CD4-positive, alpha-beta T cell treated with Interferon alpha-2 for 1 hour (primary cell): ENCODE measurements at places on chromosomes 2 and 18.

GRCh38 chr18:41655074-41655473 lies 300.0 kb upstream of the PIK3C3 start:
- no peak for DNase-seq

- no peak for DNase-seq
Observed at GRCh38 chr2:222982909-222983265, 69.1 kb upstream of the KCNE4 start.

DNA sequence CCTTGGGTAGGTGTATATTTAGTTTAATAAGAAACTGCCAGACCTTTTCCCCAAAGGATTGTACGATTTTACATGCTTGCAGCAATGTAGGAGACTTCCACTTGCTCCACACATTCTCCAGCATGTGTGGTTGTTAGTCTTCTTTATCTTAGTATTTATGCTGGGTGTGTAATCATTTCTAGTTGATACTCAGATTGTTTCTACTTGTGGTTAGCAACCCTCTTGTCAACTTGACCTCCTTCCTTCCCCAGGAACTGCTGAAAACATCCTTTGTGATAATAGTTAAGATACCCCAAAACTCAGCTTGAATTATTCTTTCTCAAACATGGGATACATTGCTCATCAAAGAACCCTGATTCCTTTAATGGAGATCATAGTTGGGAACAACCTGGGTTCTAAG lies 37.2 kb upstream of the CYBRD1 start:
- DNase-seq = no peak

DNA sequence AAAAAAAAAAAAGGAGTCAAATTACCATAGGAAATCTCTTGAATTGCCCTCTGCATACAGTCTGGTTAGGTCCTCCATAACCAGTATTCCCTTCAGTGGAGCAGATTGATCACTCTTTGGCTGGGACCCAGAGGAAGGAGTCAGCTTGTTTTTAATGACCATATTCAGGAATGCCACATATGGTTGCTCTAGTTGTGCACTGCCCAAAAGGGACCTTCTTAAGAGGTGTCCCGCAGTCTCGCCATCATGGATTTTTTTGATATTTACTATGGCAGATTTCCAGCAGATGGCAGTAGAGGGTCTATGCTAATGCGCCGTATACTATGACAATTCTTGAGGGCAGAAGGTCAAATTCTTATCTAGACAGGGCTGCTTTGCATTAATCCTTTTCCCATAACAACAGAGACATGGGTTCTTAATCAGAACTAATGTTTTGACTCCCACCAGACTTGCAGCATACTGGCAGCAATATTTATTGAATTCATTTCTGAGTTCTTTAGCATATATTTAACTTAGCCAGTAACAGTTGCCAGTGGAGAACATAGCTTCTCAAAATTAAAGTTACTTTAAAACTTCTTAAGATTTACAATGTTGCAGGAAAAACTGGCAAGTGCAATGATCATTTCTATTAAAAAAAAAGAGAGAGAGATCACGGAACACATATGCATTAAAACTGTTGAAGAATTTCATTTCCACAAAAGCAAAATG lies 31.8 kb upstream of the INPP4A start:
- DNase-seq = peak; percentile 84

DNA sequence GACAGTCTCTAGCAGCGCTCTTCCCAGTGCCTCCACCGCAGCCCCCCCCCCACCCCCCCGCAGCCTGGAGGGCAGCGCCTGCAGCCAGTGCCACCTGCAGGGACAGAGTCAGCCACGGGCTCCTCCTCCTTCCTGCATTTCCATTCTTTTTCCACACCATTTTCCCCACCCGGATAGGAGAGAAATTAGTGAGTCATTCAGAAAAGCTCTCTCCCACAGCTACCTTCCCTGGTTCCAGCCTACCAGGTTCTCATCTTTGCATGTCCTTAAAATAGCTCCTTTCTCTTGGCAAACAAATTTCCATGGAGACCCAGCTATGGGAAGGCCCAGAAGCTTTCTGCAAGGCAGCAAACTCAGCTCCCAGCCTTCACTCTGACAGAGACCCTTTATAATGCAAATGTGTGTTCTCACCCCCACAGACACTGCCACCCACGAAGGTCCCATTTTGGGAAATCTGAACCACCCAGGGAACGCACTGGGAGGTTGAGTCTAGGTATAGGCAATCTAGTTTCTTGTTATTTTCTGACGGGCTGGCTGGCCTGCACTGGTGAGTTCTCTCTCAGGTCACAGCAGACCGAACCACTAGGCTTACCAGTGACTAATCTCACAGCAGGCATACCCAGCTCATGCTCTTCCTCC lies 41.8 kb upstream of the ATG16L1 start:
- no peak for DNase-seq

GRCh38 chr2:152347076-152347475 lies 12.1 kb downstream of the FMNL2 start:
- DNase-seq = no peak

GRCh38 chr2:145635706-145636427 lies 1115.9 kb upstream of the ZEB2 start:
- no peak for DNase-seq

GRCh38 chr2:230418341-230419016 lies 2.5 kb downstream of the SP100 start:
- no peak for DNase-seq

DNA sequence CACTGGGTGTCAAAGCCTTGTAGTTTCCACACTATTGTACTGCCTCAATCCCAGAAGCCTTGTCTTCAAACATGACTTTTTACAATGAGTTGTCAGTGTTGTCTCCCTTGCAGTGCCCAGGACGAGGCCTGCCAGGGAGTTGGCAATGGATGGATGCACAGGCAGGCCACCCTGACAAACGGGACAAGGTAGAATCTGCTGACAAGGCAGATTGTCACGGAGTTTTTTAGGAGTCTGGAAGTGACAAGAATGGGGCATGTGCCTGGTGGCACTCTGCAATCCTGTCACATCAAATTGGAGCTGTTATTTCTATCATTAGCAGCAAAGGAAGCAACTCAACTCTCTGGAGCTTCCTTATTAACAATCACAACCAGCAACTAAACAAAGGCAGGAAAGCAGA lies 25.2 kb upstream of the GPR39 start:
- DNase-seq = no peak

- peak; percentile 67 for DNase-seq
Observed at GRCh38 chr18:48806551-48807261, 144.1 kb downstream of the SMAD7 start.

DNA sequence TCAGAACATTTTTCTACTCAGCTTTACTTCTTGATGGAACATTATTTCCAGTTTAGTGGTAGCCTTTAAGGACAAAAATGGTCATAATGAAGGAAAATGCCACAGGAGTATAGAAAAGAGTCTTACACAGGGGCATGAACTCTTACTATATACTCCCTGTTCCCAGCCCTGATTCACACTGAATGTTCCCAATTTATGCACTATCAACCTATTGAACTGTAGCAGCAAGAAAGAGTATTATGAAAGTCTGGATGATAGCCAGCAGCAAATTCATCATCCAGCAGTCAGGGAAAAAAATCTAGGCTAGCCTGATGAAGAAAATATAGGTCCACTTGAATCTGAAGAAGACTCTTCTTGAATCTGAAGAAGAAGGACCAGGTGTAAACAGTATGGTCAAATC lies 1170.3 kb upstream of the CHAC2 start:
- DNase-seq = no peak

DNA sequence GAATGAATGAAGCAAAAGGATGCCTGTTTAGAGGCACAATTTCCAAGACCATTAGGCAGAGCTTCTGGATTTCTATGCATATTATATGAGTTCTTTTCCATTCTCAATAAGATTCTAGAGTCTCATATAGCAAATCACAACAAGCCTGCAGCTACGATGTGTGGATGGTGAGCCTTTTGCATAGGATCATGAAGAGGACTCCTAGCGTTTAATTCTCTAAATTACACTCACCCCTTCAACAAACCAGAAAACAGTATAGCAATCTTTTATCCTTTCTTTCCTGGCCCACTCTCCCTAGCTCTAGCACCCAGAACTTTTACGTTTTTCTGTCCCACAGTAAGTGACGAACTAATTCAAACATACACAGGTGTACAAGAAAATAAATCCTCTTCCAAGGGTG lies 293.1 kb upstream of the KLHL29 start:
- no peak for DNase-seq

- peak; percentile 22 for DNase-seq
Observed at GRCh38 chr2:26605195-26605998, 35.8 kb downstream of the CIB4 start.

- no peak for DNase-seq
Observed at GRCh38 chr2:42498497-42498896, 4.7 kb upstream of the KCNG3 start.

GRCh38 chr2:239089884-239090283 lies 242.0 kb downstream of the TWIST2 start:
- DNase-seq = no peak

GRCh38 chr18:63189041-63189440 lies 130.5 kb downstream of the BCL2 start:
- DNase-seq = no peak

- no peak for DNase-seq
Observed at GRCh38 chr2:145815933-145816332, 1296.0 kb upstream of the ZEB2 start.

- no peak for DNase-seq
Observed at GRCh38 chr2:23681356-23682140, 245.4 kb downstream of the ATAD2B start.

GRCh38 chr2:179125404-179125803 lies 75.5 kb upstream of the CCDC141 start:
- no peak for DNase-seq

- no peak for DNase-seq
Observed at GRCh38 chr2:217035967-217036366, 176.1 kb upstream of the TNP1 start.

GRCh38 chr2:173819852-173820251 lies 145.3 kb downstream of the SP3 start:
- no peak for DNase-seq

DNA sequence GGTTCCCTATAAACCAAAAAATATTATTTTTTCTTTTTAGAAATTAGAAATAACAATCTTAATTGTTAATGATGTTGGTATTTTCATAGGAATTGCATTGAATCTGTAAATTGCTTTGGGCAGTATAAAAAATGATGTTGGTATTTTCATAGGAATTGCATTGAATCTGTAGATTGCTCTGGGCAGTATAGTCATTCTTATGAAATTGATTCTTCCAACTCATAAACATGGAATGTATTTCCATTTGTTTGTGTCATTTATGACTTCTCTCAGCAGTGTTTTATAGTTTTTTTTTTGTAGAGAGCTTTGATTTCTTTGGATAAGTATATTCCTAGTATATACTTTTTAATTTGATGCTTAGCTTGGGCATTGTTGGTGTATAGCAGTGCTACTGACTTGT lies 82.0 kb upstream of the NT5C1B start:
- DNase-seq = no peak

GRCh38 chr2:187593697-187594096 lies 39.5 kb upstream of the TFPI start:
- no peak for DNase-seq

GRCh38 chr2:237251986-237252385 lies 162.0 kb downstream of the COL6A3 start:
- no peak for DNase-seq

DNA sequence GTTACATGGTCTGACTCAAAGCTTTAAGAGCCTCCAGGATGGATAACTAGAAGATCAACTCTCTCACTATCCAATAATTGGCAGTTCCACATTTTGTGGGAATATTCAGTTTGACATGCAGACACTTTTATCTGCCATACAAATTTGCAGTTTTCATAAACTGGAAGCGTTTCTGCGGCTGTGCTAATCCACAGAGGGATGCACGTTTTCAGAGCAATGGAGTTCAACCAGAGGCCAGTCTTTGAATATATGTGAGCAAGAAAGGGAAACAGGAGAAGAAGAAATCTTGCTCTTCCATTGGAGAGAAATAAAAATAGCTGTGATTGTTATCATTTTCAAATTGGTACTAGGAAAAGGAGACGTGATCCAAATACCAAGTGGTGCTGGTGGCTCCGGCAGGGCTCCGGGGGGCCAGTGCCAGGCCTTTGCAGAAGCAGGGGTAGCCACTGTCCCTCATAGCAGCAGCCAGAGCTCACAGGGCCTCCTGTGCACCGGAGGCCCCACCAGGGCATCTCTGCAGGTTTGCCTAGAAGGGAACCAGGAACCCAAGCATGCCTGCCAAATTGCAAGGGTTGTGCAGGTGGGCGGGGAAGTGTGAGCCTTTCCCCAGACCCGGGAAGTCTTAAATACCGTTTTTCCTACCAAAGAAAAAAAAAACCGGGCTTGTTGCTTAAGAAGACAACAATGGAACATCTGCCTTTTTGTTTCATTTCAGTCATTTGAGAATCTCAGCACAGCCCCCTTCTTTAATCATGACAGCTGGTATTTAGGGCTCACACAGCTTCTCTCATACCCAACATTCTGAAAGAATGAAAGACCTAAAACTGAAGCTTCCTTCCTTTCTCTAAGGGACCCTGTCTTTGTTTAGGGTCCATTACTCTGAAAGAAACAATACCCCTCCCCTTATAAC lies 791.1 kb upstream of the SOX11 start:
- no peak for DNase-seq

DNA sequence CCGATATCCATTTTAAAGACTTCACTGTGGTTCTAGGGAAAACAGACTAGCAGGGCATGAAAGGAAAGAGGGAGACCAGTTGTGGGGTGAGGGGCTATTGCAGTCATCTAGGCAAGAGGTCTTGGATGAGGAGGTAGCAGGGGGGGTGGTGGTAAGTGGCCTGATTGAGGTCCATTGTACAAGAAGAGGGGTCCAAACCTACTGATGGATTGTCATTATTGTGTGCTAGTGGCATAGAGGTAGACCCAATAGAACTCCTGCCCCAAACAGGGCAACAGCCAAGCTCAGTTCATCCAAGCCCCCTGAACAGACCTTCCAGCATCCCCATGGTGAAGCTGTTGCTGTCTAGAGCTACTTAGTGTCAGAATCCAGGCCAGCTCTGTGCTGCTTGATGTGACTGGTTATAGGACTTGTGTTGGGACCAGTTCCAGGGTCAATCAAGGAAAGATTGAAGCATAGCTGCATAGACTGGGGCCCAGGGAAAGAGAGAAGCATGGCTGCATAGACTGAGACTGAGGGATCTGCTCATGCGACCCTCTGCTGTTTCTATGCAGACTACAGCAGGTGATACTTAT lies 7.0 kb downstream of the ASAP2 start:
- DNase-seq = no peak

- peak; percentile 6 for DNase-seq
Observed at GRCh38 chr2:153519257-153519875, 40.8 kb upstream of the RPRM start.

DNA sequence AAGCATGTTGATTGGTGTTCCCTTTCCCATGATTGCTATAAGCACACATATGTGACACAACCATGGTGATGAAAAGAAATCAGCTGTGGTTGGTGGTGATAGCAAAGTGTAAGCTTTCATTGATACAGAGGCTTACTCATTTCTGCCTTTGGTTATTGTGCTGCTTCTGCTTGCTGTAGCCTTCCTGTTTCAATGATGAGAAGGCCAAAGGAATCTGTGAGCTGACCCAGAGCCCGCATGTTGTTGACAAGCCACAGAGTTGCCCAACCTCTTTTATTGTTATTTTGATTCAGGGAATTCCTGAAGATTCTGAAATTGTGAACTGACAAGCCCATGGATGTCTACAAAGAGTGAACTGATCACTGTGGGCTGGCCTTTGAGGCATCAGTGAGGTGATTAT lies 164.4 kb downstream of the TMEFF2 start:
- DNase-seq = no peak

DNA sequence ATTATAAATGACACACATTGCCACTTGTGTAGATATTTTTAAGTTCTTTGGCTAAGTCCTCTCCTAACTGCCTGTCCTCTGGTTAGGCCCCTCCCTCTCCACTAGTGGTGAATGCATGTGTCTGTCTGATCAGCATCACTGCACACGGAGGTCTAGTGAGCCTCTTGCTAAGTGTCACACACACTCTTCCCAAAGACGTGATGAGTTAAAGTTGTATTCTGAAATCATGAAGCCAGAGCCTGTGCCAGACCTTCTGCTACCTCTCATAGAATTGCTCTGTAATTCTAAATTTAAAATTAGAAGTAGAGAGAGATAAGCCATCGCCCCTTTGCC lies 41.3 kb downstream of the RALB start:
- DNase-seq = no peak
